H9 (cell line): ENCODE measurements at places on chromosomes 12 and 14. TPM values are rescaled to one million over a fixed set of nuclear protein-coding genes. Genes with fewer than 3 reads are reported as not detected.

CAPZA3 gene
- total RNA-seq = not detected in 2 replicates

DNAJC22 gene
- 2.6 and 3.2 TPM in 2 replicates for total RNA-seq

NPFF gene
- not detected in 2 replicates for total RNA-seq

SERPINA10 gene
- total RNA-seq = not detected in 2 replicates

KLHDC1 gene
- not detected in 2 replicates for total RNA-seq

MYF6 gene
- total RNA-seq = not detected in 2 replicates

KRT3 gene
- total RNA-seq = not detected in 2 replicates

SERPINA12 gene
- total RNA-seq = not detected in 2 replicates

AKAP6 gene
- 1.1 and 1.3 TPM in 2 replicates for total RNA-seq

OR11H7 gene
- not detected in 2 replicates for total RNA-seq

ESR2 gene
- total RNA-seq = 0.11 and 0.15 TPM in 2 replicates

- no peak for DNase-seq
Measured at GRCh38 chr14:35285168-35286002, 6.8 kb upstream of the PSMA6 start.

GRCh38 chr12:39490500-39491282 is 47.8 kb upstream of the KIF21A start:
- no peak for DNase-seq

DNA sequence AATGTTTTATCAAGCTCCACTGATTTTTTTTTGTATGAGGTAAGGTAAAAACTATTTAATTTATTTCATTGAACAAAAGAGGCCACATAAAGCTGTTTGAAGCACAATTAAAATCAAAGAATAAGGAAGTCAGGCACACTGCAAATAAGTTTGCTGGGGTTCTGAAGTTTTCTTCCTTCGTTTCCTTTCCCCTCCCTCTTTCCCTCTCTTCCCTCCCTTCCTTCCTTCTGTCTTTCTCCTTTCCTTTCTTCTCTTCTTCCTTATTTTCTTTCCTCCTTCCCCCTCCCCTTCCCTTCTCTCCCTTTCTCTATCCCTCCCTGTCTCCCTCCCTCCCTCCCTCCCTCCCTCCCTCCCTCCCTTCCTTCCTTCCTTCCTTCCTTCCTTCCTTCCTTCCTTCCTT is 78.7 kb downstream of the ALX1 start:
- no peak for DNase-seq

- DNase-seq = no peak
Measured at GRCh38 chr12:60266381-60266852, 670.6 kb downstream of the SLC16A7 start.

GRCh38 chr12:94099632-94100031 is 48.7 kb upstream of the PLXNC1 start:
- no peak for DNase-seq

DNA sequence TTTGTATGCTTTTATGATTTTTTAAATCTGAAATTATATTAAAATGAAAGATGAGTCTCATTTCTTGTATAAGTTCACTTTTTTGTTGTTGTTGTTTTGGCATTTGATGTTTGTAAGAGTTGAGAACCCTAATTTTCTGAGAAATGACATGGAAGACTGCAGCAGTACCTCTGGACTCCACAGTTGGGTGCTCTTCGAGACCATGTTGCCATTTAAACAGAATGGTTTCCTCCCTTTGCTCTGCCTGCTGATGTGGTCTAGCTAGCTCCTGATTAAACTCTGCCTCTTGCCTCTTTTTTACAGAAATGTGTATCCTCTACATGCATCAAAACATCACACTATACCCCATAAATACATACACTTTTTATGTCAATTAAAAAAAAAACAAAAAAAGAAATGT is 5.8 kb upstream of the LTA4H start:
- no peak for DNase-seq

- DNase-seq = no peak
Measured at GRCh38 chr14:65485516-65485915, 73.0 kb downstream of the FUT8 start.

GRCh38 chr12:76587428-76588178 is 28.0 kb upstream of the OSBPL8 start:
- DNase-seq = no peak

DNA sequence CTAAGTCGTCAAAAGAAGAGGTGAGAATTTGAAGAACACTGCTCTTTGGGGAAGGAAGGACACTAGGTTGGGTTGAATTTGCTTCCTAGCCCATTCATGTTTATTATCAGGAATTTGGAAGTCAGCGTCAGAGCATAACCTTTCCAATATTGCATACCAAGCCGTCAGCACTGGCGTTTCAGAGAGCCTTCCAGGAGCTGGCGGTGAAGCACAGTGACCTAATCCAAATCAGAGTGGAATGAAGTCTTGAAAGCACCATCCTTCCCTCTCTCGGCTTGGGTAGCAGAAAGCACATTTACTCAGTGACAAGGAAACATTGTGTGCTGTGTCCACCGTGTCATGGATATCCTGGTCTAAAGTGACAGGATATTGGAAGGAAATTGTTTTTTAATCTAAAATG is 240.3 kb upstream of the PELI2 start:
- no peak for DNase-seq

DNA sequence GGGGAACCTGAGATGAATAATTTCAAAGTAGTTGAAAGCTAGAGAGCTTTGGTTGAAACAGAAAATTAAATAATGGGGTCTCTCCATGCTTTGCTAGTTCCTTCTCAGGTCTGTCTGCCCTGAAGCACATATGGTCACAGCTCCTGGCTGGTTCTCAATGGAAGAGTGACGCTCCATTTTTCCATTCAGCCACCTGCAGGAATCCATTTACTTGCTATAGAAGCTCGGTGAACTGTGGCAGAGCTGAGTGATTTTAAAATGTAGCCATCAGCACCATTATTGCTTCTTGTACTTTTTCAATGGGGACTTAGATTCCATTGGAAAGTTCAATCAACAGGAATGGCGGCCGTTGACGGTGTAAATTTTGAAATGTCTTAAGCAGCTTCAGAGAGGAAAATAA is 525.2 kb downstream of the GLT1D1 start:
- DNase-seq = no peak
